Stimulated activated effector memory CD8-positive, alpha-beta T cell treated with anti-CD3 and anti-CD28 coated beads, Interleukin-12 subunit alpha, Interleukin-12 subunit beta, amount 100 ng/mL, for 72 hours (primary cell): ENCODE measurements at places on chromosomes 7 and 10.

- DNase-seq: no peak
Observed at GRCh38 chr10:91311601-91312381, 91.3 kb downstream of the PCGF5 start.

DNA sequence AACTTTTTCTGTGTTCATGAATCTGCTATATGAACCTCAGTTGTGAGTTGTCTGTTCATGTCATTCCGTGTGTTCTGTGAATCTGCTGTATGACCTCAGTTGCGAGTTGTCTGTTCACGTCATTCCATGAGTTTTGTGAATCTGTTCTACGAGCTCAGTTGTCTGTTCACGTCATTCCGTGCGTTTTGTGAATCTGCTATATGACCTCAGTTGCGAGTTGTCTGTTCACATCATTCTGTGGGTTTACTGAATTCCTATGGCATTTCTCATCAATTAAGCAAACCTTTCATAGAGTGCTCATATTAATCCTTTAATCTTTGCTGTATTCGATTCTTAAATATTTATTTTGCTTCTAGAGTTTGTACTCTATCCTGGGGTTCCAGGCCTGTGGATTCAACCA lies 150.6 kb downstream of the DIP2C start:
- no peak for DNase-seq

- DNase-seq: no peak
Observed at GRCh38 chr7:2510909-2511768, 8.4 kb upstream of the LFNG start.

DNA sequence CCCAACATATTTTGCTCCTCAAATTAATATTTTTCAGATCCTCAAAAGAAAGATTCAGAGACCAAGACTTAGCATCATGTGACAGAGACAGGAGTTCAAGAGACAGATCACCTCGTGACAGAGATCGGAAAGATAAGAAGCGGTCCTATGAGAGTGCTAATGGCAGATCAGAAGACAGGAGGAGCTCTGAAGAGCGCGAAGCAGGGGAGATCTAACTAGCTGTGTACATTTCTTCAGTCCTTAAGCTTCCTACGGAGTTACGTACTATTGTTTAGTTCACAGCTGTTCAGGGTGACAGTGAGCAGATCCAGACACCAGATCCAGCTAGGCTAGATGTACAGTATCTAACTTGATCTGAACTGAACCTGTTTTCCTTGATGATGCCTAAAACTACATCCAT lies 61.3 kb downstream of the KLRG2 start:
- DNase-seq: no peak

- no peak for DNase-seq
Observed at GRCh38 chr10:78959924-78960285, 108.9 kb upstream of the ZMIZ1 start.

GRCh38 chr10:114664127-114664526 lies 6.1 kb upstream of the ABLIM1 start:
- DNase-seq: no peak
